ENCODE measurements at places on chromosomes 5 and 9. TPM values are rescaled to one million over a fixed set of nuclear protein-coding genes. Genes with fewer than 3 reads are reported as not detected.

The C9orf72 gene
- 21.3 TPM for polyA plus RNA-seq

The LCN6 gene
- polyA plus RNA-seq, result not detected

The SLC35D2 gene
- 37.1 TPM for polyA plus RNA-seq

The HEXB gene
- 117 TPM for polyA plus RNA-seq
